ENCODE measurements at places on chromosomes 5 and 9.

GRCh38 chr5:174935854-174936474 is 211.6 kb downstream of the MSX2 start:
- no peak for DNase-seq

DNA sequence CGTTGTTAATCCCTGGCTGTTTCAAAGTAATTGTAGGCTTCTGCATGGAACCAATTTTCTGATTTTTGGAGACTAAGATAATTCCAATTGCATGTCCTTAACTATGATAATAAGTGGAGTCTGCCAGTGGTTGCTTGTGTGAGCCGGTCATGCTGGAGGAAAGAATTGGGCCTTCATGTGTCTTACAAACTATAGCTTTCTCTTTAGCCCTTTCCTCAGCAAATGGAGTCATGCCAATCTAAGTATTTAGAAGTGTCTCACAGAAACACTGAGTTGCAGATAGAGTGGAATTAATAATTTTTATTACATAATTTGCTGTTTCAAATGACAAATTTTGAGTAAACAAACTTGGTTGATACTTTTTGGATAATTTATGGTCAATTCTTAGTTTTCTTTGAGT is 200.4 kb downstream of the FBXL7 start:
- no peak for DNase-seq

GRCh38 chr9:3386753-3387152 is 139.0 kb downstream of the RFX3 start:
- DNase-seq, result no peak

GRCh38 chr5:78116167-78116566 is 178.3 kb downstream of the AP3B1 start:
- no peak for DNase-seq

GRCh38 chr9:124267271-124267807 is 9.6 kb downstream of the NEK6 start:
- no peak for DNase-seq

DNA sequence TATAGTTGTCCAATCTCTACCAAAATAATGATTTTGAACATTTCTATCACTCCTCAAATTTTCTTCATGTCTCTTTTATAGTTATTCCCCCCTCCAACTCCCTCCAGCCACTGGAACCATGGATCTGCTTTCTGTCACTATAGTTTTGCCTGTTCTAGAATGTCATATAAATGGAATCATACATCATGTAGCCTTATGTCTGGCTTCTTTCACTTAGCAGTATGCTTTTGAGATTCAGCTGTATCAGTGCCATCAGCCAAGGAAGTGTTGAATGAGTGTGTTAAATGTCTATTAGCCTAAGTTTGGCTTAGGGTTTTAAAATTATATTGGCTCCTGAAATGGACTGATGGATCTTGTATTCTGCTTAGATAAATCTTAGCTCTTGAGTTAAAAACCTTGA is 36.0 kb downstream of the UBE2D2 start:
- no peak for DNase-seq

- DNase-seq, result no peak
Measured at GRCh38 chr5:30871196-30871595, 322.3 kb upstream of the CDH6 start.

DNA sequence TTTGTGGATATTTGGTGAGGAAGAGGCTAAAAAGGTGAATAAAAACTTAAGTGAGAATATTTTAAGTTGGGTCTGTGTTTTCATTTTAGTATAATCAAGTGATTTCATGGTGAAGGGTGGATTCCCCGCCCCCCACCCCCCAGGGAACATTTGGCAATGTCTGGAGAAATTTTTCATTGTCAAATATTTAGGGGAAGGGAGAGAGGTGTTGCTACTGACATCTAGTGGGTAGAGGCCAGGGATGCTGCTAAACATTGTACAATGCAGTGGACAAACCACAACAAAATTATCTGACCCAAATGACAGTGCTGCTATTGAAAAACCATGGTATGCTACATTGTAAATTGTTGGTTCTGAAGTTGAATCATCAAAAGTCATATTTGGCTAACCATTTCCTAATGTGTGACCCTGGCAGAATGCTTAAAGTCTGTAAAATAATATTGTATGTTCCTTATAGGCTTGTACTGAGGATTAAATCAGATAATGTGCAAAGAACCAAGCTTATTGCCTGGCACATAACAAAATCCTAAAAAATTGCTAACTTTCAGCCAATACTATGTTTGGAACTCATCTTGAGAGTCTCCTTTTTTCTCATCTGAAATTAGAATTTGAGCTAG is 5.6 kb downstream of the C5orf24 start:
- no peak for DNase-seq

DNA sequence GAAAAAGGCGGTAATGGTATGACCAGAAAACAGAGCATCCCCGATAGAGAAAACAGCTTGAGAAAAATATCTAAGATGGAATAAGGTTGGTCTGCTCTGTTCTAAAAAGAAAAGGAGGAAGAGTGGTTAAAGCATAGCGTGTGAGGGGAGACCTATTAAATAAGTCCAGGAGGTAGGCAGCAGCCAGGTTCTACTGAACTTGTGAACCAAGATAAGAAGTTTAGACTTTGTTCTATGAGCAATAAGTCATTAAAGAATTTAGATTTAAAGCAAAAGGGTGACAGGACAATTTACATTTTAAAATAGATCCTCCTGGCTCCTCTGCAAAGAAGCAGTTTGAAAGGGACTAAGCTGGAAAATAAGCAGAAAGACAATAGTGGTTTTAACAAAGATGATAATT is 81.3 kb upstream of the COX7C start:
- no peak for DNase-seq

GRCh38 chr5:132050661-132051552 is 9.5 kb upstream of the IL3 start:
- DNase-seq, result no peak

GRCh38 chr5:143671674-143672569 is 140.0 kb upstream of the HMHB1 start:
- no peak for DNase-seq

GRCh38 chr9:96486386-96487028 is 36.5 kb downstream of the HABP4 start:
- no peak for DNase-seq

DNA sequence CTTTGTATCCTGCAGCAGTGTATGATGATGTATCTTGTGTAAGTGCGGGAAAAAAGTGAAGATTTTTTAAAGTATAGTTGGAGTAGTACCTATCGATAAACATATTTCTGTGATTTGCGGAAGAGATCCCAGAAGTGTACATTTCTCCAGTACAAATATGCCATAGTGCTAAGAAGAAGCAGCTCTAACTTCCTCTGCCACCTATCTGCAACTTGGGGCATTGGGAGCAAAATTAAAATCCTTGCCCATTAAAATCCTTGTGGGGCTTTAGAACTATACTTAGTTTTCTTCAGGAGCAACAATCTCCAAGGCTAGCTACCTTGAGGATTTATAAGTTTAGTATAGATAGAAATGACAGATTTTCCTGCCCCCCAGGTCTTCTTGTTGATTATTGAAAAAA is 123.7 kb downstream of the VCAN start:
- no peak for DNase-seq
